Calu3 (cell line): ENCODE measurements at places on chromosomes 1 and 21.

DNA sequence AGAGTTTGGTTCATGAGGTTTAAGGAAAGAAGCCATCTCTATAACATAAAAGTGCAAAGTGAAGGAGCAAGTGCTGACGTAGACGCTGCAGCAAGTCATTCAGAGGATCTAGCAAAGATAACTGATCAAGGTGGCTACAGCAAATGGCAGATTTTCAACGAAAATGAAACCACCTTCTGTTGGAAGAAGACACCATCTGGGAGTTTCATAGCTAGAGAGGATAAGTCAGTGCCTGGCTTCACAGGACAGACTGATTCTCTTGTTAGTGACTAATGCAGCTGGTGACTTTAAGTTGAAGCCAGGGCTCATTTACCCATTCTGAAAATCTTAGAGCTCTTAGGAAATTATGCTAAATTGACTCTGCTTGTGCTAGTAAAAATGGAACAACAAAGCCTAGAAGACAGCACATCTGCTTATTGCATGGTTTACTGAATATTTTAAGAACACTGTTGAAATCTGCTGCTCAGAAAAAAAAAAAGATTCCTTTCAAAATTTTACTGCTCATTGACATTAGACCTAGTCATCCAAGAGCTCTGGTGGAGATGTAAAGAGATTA lies 10.5 kb downstream of the MAEL start:
- H3K27ac ChIP-seq, result no peak overlapping the region
- no peak for DNase-seq
- H3K27me3 ChIP-seq, result no peaks in the 10 kb centered on the region
- H3K4me3 ChIP-seq, result no peak overlapping the region

DNA sequence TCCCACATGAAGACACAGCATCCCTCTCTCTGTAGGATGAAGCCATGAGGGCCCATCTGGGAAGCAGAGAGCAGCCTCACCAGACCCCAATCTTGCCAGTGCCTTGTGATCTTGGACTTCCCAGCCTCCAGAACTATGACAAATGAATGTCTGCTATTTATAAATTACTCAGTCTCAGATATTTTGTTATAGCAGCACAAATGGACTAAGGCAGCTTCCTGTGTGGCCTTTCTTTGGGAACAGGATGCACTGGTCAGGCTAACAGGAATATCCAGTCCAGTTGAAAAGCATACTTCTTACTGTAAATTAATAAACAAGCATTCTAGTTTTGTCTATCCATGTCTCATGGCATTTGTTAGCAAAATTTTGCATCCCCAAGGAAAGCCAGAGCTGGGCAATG lies 134.1 kb upstream of the ETV3 start:
- peaks cover 9% of the 10 kb centered on the region for H3K4me1 ChIP-seq
- H3K27ac ChIP-seq, result no peak overlapping the region
- H3K4me3 ChIP-seq, result no peak overlapping the region

GRCh38 chr21:16283516-16283915 lies 553.7 kb downstream of the USP25 start:
- no peak overlapping the region for H3K4me3 ChIP-seq
- H3K27me3 ChIP-seq, result no peaks in the 10 kb centered on the region

- no peaks in the 10 kb centered on the region for H3K4me1 ChIP-seq
- peaks cover 22% of the 10 kb centered on the region for H3K27me3 ChIP-seq
- H3K4me3 ChIP-seq, result no peak overlapping the region
- no peak for DNase-seq
These were observed 8.2 kb upstream of the AZIN2 start for GRCh38 chr1:33072707-33073106.

GRCh38 chr21:27035791-27036190 lies 68.9 kb upstream of the ADAMTS5 start:
- H3K4me3 ChIP-seq, result no peak overlapping the region
- no peak for DNase-seq
- no peaks in the 10 kb centered on the region for H3K4me1 ChIP-seq
- H3K27me3 ChIP-seq, result no peaks in the 10 kb centered on the region
- no peak overlapping the region for H3K27ac ChIP-seq

DNA sequence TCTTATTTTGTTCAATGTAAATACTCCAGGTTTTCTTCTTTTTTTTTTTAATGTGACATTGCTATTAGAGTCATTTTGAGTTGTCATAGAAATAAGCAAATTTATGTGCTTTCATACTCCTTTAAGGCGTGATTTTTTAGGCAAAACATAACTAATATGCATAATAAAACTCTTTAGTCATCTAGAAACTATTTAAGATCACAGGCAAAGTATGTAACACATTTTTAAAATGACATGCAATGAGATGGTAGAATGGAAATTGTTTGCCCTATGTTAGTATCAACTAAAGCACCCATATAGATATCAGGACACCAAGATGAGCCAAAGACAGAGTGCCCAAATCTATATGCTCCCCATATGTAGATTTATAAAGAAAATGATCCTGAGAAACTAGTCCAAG lies 41.5 kb upstream of the SGIP1 start:
- no peak overlapping the region for H3K27ac ChIP-seq
- no peaks in the 10 kb centered on the region for H3K36me3 ChIP-seq
- no peak overlapping the region for H3K4me3 ChIP-seq
- H3K27me3 ChIP-seq, result peaks cover 12% of the 10 kb centered on the region
- no peak for DNase-seq
- H3K4me1 ChIP-seq, result no peaks in the 10 kb centered on the region

- no peak overlapping the region for H3K27ac ChIP-seq
- DNase-seq, result no peak
- H3K4me1 ChIP-seq, result peaks cover 13% of the 10 kb centered on the region
- H3K27me3 ChIP-seq, result no peaks in the 10 kb centered on the region
These were observed 9.0 kb upstream of the PRDX1 start for GRCh38 chr1:45530632-45531135.

DNA sequence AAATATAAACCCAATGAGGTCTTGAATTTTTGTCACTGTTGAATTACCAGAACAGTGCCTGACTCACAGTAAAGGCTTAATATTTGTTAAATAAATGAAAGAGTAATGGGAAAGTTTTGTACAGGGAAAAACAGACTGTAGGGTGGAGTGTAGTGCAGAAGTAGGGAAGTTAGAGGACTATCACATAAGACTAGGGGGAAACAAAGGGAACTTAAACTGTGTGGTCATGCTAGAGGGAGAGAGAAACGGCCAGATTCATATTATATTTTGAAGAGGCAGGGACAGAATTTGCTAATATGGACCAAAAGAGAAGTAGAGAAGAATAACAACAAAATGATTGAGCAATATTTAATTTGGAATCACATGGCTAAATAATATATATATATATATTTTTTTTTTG lies 14.8 kb downstream of the CTSK start:
- H3K4me1 ChIP-seq, result peaks cover 9% of the 10 kb centered on the region
- no peaks in the 10 kb centered on the region for H3K27me3 ChIP-seq
- no peak overlapping the region for H3K27ac ChIP-seq
